CD4-positive, alpha-beta T cell treated with Interleukin-10 for 1 hour (primary cell): ENCODE measurements at places on chromosomes 4 and X.
A peak's percentile ranks its signal among the peaks of the same experiment; 100 is the strongest.

DNA sequence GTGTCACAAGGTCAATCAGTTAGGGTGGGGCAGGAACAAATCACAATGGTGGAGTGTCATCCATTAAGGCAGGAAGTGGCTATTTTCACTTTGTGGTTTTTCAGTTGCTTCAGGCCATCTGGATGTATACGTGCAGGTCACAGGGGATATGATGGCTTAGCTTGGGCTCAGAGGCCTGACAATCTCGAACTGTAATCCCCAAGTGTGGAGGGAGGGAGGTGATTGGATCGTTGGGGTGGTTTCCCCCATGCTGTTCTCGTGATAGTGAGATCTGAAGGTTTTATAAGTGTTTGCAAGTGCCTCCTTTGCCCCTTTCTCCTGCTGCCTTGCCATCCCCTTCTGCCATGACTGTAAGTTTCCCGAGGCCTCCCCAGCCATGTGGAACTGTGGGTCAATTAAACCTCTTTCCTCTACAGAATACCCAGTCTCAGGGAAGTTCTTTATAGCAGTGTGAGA is 36.7 kb upstream of the STS start:
- DNase-seq: no peak

DNA sequence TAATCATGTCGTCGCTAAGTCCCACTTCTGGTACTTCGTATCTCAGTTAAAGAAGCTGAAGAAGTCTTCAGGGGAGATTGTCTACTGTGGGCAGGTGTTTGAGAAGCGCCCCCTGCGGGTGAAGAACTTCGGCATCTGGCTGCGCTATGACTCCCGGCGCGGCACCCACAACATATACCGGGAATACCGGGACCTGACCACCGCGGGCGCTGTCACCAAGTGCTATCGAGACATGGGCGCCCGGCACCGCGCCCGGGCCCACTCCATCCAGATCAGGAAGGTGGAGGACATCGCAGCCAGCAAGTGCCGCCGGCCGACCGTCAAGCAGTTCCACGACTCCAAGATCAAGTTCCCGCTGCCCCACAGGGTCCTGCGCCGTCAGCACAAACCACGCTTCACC is 11.3 kb downstream of the PNCK start:
- peak; percentile 63 for DNase-seq

- DNase-seq: no peak
These were observed 13.9 kb downstream of the ALB start for GRCh38 chr4:73417973-73418372.

DNA sequence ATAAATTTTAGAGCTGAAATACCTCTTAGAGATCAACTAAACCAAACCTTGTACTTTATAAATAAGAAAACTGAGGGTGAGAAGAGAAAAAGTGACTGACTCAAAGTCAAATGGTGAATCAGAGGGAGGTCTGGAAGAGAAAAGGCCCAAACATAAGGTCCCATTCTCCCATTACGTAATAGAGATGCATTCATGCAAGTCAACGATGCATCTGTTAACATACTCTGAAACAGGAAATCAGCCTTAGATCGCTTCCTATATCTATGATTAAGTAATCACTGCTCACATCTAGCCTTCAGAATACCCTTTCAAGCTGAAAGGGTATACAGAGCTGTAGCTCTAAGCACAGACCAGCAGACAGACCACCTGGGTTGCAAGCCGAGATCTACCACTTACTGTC is 6.5 kb downstream of the RNF150 start:
- no peak for DNase-seq

DNA sequence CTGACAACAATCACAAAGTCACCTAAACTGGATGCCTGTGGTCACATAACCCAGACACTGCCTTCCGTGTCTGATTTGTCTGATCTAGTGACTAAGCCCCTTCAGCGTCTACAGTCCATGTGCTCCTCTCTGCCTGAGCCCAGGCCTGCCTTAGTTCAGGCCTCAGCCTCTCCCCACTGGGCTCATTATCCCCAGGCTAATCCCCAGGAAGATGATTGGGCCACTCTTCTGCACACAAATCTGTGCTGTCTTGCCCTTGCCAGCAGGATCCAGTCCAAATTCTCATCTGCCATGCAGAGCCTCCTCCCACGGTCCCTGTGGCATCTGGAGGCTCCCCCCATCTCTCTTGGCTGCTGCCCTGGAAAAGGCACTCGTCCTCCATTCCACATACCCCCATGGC is 96.5 kb downstream of the SLC2A9 start:
- DNase-seq: no peak

- no peak for DNase-seq
These were observed at the start of gene IQSEC2 for GRCh38 chrX:53281321-53281822. TSS of gene IQSEC2 (minus strand) at chrX:53281584.

DNA sequence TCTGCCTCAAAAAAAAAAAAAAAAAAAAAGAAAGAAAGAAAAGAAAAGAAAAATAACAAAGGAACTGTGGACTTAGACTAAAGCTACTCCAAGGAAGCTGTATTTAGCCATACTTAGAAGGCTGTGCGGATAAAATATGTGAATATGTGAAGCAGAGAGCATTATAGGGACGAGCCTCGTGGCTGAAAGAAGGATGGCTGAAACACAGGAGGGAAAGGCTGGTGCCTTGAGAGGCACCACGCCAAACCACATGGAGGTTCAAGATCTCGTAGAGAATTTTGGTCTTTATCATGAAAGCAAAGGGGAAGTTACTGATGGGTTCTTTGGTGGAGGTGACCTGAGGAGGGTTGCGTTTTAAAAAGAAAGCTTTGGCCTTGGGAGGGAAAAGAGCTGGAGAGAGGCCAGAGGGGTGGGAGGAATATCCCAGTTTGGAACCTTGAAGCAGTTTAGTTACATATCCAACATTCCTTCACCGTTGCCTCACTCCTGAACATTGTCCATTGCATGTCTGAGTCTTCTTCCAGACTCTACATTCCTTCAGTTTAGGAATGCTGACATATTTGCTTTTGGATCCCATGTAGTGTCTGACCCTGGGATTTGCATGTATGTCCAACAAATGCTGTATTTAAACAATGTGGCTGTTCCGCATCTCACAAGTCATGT is 82.5 kb downstream of the CPE start:
- DNase-seq: no peak

DNA sequence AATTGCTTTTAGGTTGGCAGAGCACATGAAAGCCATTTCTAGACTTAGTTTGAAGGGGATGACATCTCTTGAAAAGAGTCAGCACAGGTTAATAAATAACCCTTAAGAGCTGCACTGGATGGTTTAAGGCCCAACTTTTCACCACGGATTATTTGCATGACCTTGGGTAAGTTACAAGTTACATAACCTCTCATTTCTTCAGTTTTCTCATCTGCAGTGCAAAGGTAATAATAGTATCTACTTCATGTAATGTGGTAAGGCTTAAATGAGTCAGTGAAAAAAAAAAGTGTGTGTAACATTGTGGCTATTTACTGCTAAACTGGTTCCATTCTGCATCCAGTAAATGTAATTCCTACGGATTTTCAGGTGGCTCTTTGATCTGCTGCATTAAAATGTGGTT is 715.8 kb downstream of the CCSER1 start:
- DNase-seq: no peak

- DNase-seq: no peak
These were observed 14.6 kb downstream of the APBB2 start for GRCh38 chr4:41199788-41200187.

DNA sequence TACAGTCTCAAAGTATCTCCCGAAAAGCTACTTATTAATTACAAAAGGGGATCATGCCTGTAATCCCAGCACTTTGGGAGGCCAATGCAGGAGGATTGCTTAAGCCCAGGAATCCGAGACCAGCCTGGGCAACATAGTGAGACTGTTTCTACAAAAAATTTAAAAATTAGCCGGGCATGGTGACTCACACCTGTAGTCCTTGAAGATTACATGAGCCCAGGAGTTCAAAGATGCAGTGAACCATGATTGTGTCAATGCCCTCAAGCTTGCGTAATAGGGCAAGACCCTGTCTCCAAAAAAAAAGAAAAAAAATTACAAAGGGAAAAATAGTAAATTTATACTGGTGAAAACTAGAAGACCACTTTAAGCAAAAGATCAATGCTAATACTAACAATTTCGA is 3.3 kb upstream of the PORCN start:
- DNase-seq: no peak

- DNase-seq: no peak
These were observed 39.8 kb downstream of the RAB33A start for GRCh38 chrX:130211415-130212186.

DNA sequence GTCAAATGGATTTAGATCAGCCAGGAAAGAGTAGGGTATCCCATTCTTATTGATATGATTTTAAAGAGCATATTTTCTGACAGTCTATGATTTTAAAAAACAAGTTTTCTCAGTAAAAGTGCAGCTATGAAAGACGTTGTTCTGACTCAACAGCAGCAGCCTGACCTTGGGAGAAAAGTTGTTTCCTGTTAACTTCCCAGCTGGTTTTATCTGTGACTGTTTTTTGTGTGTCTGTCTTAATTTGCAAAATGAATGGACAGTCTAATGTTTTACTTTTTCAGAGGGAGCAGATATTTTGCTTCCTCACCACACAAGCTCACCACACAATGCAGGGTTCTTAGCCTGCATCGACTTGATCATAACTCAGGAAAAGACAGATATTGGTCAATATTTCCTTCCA is 764 bp upstream of the MTHFD2L start:
- no peak for DNase-seq

DNA sequence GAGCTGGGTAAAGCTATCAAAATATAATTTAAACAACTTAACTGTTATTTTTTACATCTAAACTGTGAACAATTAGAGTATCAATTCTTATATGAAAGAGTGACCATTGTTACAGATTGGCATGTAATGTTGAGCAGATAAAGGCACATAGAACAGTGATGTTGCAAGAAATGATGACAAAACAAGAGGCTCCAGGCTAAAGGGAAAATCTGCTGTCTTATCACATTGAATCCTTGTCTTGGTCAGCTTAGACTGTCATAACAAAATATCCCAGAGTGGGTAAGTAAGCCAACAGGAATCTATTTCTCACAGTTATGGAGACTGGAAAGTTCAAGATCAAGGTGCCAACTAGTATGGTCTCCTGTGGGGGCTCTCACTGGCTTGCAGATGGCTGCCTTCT is 154.1 kb upstream of the PPP3CA start:
- no peak for DNase-seq

GRCh38 chr4:14149176-14150053 is 521.9 kb upstream of the BOD1L1 start:
- DNase-seq: no peak

DNA sequence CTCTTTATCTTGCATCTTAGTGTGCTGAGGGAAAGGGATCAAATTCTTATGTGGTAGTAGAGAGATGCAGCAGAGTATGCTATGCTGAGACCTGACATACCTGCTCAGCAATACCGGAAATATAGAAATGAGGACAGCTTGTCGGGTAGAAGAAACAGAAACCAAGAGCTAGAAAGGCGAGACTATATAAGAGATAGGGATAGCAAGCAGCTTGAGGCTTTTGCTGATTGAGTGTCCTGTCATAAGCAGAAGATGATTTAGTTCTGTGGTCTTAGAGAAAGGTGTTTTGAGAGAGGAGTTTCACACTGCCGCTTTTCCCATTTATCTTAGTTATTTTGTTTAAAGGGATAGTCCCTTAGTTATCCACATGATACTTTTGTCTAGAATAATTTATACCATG is 31.7 kb downstream of the USP9X start:
- peak; percentile 58 for DNase-seq

- DNase-seq: no peak
These were observed 124.9 kb downstream of the RELL1 start for GRCh38 chr4:37561196-37561802.

DNA sequence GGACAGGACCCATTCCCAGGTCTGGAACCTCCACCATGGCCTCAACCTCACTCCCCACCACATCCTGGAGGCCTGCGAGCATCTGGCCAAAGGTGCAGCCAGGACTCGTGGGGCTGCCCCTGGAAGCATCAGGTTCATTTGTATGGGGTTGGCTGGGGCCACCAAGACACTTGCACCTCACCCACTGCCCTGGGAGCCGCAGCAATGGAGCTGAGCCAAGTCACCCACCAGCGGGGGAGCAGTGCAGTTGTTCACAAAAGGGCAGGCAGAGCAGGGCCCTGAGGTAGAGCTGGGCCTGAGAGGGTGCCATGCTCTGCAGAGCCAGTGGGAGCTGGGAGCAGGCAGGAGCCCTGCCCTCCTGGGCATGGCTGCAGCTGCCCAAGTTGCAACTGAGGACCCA is 163.5 kb downstream of the FAM47A start:
- DNase-seq: no peak

GRCh38 chr4:75030649-75031235 is 97.8 kb downstream of the PARM1 start:
- no peak for DNase-seq

DNA sequence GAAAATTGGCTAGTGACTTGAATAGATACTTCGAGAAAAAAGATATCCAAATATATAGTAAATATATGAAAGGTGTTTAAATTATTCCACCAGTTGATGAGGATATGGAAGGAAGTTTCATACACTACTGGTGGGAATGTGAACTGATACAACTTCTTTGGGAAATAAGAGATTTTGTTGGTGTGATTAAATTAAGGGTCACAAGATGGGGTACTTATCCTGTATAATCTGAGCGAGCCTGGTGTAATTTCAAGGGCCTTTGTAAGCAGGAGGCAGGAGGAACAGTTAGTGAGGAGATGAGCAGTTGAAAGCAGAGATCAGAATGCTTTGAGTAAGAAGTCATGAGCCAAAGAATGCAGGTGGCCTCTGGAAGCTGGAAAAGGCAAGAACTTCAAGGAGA is 192.2 kb downstream of the KCTD8 start:
- no peak for DNase-seq

DNA sequence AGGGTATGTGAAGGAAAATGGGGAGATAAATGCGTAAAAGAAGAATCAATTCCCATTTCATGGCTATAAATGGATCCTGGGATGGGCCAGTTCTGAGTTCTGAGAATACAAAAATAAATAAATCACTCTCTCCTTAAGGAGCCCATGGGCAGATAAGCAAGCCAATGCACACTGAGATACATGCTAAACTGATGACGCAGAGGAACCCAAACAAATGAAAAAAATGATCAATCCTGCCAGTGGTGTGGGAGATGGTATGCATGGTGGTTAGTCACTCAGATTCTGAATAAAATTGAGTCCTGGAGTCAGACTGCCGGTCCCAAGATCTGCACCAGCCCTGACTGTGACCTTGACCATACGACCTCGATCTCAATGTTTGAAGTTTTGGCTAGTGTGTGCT is 59.7 kb downstream of the NEIL3 start:
- DNase-seq: no peak

DNA sequence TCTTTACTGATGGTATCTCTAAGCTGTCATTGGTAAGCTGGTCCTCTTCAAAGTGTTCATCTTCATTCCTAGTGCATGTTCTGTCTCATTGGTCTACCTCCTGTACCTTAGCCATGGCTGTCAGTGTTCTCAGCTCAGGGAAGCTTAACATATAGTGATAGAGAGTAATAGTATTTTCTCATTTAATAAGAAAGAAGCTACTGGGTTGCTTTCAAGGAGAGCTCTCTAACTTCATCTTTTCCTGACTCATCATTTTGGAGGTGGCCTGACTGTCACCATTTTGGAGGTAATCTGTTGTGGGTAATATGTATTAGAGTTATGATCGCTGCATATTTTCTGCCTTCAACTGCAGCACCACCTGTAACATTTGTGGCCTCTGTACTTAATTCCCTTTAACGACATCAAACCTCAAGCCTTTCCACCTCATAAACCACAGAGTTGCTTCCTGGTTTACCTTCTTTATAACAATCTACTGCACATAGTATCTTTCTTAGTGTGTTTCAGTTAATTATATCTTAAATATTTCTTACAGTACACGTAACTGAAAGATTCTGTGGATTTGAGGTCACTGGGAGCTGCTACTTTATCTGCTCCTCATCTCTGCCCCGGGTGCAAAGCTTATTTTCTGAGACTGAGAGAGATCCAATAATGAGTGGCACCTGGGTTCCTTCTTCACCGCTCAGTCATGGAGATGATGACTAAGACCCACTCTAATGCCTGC is 474.0 kb upstream of the TECRL start:
- no peak for DNase-seq
